ENCODE measurements at places on chromosomes 7 and 10.

DNA sequence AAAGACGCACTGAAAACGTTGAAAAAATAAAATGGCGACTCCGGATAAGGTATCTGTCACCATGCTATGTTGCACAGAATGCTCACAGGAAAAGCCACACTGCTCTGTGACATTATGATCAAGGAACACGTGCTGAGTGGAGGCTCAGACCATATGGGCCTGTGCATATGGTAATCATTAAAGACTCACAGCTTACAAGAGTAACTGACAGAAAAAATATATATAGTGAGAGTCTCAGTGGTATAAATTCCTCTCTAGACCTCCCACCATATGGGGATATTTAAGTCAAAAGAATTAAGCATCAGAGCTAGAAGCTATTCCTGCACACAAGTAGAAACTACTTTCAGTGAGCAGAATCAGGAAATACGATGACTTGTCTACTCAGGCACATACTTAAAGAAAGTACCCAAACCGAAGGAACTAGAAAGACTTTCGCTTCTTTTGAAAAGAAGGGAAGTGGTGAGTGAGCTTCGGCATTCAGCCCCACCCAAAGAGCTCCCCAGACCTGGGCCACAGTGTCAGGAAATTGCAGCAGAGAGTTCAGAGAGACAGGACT lies 65.1 kb upstream of the MPP7 start:
- DNase-seq = no peak

DNA sequence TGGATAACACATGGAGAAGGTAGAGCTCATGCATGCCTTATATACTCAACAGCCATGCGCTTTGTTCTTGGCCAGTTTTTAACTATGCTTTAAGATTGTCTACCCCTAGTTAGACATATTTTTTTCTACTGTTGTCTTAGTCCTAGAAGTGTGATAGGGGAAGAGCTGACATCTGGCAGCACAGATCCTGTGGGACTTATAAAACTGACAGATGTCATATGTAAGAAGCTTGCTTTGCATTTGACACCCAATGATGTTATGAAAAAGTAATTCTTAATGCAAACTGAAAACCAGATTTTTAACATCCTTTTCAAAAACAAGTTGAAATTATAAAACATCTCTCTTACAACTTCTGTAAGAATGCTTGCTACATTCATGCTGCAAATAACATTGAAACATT lies 715.9 kb upstream of the LRRN3 start:
- no peak for DNase-seq

DNA sequence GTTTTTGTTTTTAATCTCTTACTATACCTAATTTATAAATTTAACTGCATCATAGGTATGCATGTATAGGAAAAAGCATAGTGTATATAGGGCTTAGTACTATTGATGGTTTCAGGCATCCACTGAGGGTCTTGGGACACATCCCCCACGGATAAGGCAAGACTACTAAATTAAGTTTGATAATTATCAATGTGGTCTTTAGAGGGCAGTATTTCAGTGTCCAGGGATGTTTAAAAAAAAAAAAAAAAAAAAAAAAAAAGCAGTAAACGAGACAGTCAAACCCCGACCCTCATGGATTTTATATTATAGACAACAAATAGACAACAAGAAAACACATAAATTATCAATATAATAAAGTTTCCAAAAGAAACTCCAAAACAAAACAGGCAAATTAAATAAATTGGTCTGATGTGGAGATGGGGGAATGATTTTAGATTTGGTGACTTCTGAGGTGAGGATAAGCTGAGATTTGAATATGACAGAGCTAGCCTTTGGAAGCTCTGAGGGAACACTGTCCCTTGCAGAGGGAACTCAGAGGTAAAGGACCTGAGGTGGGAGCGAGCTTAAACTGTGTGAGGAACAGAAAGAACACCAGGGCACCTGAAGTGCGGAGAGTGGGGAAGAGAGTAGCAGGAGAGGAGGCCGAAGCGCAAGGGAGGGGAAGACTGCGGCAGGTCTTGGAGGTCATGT lies 14.8 kb downstream of the ACSM6 start:
- no peak for DNase-seq

DNA sequence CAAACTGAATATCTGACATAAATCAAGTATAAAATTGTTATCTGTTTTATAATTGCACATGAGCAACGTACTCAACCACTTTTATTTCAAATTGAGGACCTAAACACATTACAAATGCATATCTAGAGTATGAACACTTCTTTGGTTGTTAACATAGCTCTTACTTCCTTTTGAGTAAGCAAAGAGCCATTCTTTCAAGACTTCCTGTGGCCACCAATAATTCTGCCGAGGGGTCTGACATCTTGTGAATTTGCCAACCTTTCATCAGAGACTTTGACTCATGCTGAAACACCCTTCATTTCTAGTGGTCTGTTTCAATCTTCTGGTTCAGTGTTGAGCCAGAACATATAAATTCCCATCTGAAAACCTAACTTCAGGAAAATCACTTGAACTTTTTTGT lies 59.4 kb downstream of the CDK14 start:
- DNase-seq = peak; percentile 70

DNA sequence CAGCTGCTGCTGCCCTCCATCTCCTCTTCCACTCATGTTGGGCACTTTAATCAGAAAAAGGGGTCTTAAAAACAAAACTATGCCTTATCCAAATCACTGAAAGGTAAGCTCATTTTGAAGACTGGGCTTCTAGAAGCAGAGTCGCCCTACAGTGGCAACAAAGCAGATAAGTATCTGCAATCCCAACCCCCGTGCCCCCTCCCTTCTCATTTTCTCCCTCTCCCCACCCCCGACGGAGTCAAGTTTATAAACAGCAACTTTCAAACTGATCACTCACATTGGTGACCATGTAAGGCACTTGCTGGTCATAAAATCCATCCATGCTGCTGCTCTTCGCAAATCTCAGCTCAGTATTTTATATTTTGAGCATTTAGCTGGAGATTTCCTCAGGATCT lies 738 bp downstream of the ETV1 start:
- DNase-seq = no peak

- DNase-seq = no peak
Measured at GRCh38 chr10:8039321-8039881, 15.1 kb upstream of the GATA3 start.

- no peak for DNase-seq
Measured at GRCh38 chr7:36388423-36388822, 1.2 kb upstream of the ANLN start.

DNA sequence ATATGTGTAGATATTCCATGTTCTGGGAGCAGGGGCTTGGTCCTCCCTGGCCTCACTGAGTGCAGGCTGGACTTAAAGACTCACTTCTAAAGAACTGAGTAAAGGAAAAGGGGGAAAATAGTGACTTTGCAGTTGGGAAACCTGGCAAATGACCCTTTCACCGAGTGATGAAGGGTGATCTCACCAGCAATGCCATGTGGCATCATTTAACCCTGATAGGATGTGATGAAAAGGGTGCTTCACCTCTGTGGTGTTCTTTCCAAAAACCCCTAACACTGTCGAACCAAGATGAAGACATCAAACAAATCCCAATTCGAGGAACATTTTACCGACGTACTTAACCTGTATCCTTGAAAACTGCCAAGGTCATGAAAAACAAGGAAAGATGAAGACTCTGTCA lies 71.9 kb downstream of the AOAH start:
- DNase-seq = no peak

DNA sequence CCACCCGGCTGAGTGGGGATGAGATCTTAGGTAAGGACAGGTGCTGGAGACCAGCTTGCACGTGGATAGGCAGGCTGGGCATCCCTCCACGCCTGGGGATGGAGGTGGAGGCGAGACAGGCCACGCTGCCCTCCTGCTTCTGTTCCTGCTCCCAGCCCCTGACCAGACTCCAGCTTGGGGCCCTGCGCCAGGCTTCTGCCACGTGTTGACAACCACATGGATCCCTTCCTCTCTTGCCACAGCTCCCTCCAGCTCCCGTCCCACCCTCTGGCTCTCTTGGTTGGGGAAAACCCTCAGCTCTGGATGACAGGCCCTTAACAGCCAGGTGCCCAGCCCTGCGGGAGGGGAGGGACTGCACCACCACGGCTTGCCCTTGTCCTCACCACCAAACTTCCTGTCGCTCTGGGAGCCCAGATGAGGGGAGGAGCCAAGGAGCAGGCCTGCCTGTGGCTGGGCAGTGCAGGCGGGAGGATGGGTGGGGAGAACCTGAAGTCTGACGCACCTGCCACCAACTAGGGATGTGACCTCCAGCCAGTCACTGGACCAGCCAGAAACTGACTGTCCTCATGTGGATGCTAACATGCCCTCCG lies 36.0 kb downstream of the KCNH2 start:
- DNase-seq = no peak

DNA sequence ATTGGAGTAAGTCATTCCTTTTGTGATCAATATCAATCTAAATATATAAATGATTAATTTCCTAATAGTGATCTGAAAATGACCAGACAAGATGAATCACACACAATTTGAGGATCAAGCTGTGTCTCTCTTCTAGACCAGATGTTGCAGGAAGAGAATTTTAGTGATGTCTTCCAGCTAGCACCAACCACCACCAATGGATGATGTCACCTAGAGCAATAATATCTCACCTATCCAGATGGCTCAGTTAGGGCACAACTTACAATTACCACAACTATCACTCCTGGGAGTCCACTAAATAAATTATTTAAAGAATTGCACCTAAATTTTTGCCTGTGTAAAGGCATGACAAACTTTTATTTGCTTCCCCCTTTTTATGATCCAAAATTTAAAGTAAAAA lies 25.2 kb downstream of the RELN start:
- no peak for DNase-seq

DNA sequence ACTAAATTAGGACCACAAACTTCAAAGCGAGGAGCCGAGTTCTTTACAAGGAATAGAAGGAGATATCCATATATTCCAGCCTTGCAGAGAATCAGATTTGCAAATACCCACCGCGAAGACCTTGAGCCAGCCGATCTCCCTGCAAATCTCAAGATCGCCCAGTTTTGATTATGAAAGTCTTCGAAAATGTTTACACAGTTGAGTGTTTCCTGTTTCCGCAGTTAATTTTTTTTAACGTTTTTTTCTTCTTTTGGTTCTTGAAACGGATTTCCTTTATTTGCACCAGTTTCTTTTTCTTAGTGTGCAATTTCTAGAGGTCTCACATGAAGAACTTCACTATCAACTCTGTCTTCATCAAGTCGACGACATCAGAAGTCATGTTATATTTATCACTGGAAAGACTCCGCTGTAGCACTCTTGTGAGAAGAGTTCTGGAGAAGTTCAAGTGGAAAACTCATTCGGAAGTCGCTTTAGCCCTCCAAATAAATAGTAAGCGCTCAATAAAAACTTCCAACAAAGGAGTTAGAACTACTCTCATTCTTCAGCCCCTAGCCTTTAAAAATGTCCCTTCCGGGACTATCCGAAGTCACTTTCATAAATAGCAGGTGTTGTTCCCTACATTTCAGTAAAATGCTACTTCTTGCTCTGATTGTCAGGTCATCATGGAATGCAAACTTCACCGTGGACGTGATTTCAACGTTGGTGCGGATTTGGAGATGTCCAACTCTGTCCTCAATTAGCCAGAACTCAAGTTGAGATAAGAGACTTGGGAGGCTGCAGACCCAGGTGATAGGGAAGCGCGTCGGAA lies 11.9 kb upstream of the SPAG6 start:
- DNase-seq = no peak

DNA sequence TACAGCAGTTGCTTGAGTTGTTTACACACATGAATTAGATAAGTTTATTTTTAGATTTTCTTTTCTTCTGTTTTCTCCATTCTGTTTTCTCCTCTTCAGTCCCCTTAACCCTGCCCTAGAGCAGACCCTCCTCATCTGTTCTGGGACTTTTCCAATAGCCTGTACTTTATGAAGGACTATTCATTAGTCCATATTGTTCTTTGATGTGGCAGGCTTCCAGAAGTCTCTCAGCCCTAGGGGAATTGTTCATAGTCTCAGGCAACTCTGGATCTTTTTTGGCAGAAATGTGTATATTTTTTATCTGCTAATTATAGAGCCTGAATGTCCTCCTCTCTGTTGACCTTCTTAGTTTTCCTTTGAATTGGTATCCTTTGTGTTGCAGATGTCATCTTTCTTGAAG lies 25.4 kb downstream of the KAT6B start:
- no peak for DNase-seq

DNA sequence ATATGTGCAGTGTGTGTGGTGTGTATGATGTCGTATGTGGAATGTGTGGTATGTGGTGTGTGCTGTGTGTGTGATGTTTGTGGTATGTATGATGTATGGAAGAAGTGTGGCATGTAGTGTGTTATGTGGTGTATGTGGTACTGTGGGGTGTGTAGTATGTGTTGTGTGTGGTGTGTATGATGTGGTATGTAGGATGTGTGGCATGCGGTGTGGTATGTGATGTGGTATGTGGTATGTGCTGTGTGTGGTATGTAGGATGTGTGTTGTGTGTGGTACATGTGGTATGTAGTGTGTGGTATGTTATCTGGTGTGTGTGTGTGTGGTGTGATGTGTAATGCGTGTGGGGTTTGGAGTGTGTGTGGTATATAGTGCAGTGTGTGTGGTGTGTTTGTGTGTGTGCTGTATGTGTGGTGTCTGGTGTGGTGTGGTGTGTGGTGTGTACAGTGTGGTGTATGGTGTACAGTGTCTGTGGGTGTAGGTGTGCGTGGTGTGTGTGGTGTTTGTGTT lies 129.6 kb downstream of the ATP6V0E2 start:
- DNase-seq = no peak

DNA sequence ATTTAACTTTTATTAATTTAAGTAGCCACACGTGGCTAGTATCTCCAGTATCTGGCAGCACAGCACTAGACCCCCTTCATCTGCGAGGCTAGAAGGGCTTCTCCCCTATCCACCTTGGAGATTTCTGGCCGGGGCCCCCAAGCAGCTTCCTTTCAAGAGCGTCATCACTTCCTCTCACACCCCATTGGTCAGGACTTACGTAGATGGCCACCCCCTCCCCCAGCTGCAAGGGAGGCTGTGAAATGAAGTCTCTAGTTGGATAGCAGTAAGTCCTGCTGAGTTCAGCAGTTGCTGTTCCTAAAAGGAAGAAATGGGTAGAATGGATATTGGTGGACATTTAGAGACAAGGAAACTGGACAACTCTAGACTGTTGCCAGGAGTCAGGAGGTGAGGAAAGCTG lies 33.8 kb upstream of the COMTD1 start:
- no peak for DNase-seq

- no peak for DNase-seq
Measured at GRCh38 chr10:76033457-76034196, 602.2 kb downstream of the LRMDA start.
